ENCODE measurements at places on chromosomes 13 and 19.

DNA sequence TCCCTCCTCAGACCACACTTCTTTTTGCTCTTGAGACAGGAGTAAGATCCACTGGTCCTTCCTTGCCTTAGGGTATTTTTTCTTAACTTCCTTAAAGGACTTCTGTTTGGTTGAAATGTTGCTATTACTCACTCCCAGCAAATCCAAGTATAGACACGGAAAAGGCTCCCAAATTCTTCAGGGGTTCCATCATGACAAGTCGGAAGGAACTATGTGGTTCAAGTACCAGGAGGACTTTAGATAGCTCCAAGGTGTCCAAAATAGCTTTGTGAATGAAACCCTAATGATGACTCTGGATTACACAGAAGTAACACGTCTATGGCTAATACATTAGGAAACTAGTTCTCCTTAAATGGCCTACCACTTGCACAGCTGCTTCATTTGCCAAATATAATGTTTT lies 238.7 kb downstream of the KCTD12 start:
- DNase-seq, result no peak

DNA sequence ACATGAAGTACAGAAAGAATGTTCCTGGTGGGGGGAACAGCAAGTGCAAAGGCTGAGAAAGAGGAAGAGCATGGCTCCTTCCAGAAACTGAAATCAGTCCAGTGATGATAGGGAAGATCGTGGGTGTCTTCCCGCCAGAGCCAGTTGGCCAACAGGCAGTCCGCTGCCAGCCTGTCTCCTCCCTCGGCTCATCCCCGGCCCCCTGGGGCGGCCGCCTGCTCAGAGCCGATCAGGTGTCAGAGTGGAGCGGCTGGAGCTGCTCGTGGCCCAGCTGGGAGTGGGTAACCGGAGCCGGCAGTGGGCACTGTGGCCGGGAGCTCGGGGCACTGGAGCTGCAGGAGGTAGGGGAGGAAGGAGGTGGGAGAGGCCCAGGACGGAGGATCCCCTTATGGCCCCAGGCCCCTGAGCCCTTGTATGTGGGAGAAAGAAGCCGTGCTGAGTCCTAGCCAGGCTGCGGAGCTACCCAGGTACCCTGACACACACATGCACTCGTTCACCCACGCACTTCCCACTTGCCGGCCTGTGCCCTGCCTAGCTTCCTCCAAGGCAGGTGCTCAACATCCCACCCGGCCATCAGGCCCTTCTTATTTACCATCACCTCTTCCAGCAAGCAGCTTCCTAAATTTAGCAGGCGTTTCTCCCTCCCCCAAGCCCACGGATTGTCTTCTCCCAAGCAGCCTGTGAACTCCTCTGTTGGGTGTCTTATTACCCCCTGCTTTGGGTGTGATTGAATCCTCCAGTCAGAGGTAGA lies 1.7 kb downstream of the ANKRD24 start:
- DNase-seq, result no peak

DNA sequence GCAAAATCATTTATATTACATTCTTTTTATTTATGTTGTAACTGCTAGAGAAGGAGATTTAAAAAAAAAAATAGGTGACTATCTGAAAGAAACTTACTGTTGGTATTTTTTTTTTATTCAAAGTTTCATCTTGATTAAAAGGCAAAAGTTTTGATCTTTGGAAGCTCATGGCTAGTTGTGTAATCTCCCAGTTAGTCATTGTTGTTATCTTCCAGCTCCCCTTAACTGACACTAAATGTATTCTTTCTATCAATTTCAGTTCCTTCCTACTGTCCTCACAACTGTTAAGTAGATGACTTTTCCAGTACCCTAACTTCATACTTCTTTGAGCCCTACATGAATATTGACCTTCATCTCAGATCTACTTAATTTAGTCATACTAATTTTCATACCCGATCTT lies 71.1 kb downstream of the PIBF1 start:
- no peak for DNase-seq

DNA sequence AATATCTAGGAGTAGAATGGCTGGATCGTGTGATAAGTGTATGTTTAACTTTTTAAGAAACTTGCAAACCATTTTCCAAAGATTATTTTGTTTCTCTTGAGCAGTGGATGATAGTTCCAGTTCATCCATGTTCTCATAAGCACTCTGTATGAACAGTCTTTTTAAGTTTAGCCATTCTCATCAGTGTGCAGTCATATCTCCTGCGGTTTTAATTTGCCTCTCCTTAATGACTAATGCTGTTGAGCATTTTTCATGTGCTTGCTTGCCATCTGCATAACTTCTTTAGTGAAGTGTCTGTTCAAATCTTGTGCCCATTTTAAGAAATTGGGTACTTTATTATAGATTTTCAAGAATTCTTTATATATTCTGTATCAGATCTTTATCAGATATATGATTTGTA lies 58.6 kb downstream of the WASF3 start:
- no peak for DNase-seq
